ENCODE measurements at places on chromosomes 6 and 20.

DNA sequence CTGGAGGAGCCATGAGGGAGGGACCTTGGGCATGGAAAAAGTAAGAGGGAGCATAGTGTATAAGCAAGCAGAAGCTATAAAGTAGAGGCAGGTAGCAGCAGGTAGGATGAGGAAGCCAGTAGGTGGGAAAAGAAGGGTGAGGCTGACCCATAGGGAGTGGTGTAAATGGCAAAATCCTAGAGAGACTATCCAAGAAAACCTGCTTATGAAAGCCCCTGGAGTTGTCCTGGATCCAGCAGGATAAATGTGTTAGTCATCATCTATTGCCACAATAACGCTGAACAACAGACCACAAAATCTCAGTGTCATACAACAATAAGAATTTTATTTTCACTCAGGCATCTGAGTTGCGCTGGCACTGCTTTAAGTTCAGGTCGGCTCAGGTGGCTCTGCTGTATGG, 30.2 kb downstream of the CHD6 start:
- no peak for DNase-seq

- DNase-seq = no peak
Measured at GRCh38 chr6:35218021-35218420, 4.3 kb downstream of the SCUBE3 start.

DNA sequence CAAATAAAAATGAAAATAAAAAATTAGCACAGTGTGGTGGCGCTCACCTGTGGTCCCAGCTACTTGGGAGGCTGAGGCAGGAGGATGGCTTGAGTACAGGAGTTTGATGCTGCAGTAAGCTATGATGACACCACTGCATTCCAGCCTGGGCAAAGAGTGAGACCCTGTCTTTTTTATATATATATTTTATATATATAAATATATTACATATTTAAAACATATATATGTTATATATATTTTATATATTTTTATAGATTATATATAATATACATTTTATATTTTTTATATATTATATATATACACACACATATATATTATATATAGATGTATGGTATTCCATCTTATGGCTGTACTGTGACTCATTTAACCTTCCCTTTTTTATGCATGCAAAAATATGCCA, 87.6 kb upstream of the PMEPA1 start:
- no peak for DNase-seq

- no peak for DNase-seq
Measured at GRCh38 chr6:100461278-100461916, 3.3 kb downstream of the SIM1 start.

DNA sequence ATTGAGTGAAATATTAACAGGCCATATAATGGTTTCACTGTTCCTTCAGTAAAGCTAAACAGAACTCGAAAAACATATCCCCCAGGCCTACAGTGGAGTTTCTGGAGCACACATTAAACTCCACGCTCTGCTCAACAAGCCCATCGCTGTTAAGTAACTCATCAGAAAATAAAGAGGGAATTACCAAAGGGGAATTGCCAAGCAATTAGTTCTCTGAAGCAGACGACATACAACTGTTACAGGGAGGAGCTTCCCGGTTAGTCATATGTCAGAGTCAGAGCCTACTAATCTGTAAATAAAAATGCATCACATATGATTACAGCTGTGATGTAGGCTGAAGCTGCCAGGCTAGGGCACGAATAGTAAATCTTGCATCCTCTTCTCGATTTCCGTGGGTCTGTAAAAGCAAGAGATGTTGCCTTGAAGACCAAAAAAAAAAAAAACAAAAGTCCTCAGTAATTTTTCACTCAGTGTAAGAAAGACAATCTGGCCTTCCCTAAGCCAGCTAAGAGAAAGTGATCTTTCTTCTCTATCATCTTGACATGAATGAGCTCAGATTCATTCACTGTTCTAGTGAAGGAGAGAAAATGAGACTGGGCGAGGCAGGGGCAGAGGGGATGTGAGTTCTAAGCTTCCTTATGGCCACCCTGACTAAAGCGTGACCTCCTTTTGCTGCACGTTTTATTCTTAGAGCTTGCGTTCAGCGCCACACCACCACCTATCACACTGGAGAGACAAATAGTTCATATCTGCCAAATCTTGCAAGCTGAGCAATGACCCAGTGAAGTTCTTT, 13.8 kb downstream of the ATXN1 start:
- no peak for DNase-seq

DNA sequence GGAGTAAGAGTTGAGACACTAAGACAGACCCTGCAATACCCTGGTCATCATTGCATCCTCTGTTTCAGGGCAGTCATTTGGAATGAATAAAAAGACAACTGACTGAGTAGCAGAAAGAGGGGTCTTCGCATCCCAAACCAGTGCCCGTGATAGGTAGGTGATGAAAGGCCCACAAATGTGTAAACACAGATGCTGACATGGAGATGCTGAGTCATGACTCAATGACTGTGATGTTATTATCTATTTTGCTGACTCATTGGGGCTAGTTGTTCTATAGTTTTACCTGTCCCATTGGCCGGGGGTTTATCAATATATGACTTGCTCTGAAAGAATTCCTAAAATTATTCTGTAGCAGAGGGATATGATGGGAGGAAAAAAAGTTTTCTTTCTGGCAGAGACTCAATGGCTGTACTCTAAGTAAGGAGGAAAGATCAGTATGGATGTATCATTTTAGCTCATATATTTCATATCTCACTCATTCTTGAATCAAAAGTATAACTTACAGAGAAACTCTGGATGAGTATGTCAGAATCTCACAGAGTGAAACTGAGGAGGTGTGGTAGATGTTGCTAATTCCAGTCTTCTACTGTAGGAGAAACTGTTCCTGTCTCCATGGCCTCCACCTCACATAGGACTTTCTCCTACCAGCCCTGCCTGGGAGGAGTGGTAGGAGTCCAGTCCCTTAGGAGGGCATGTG, 119.9 kb upstream of the PREP start:
- DNase-seq = no peak

DNA sequence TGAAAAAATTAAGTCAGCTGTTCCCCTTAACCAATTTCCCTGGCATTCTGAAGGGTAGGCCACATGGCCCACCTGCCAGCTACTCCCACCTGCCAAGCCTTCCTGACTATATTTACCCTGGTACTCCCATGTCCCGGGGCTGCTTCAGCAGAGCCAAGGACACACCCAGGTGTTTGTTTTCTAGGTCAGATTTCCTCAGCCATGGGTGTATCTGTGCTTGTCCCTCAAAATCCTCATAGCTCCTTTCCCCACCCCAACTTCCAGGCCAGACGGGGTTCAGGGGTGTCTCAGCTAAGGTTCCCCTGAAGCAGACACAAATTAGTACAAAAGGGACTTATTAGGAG, 139.4 kb upstream of the CDYL start:
- no peak for DNase-seq

- no peak for DNase-seq
Measured at GRCh38 chr6:137452333-137452894, 41.8 kb downstream of the OLIG3 start.

- DNase-seq = peak; percentile 22
Measured at GRCh38 chr20:47576516-47577033, 74.9 kb downstream of the NCOA3 start.

DNA sequence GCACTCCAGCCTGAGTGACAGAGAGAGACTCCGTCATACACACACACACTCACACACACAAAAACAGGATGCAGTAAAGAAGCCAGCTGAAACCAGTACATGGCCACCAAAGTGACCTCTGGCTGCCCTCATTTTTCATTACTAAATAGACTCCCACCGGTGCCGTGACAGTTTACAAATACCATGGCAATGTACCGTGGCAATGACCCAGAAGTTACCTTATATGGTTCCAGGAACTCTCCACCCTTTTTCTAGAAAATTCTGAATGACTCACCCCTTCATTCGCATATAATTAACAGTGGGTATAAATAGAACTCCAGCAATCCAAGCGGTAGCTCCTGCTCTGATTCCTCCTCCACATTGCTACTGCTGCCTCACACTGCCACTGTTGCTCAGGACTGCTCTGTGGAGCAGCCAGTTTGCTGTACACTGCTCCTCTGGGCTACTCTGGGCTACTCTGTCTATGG, 57.7 kb downstream of the SNX5 start:
- DNase-seq = no peak

GRCh38 chr20:47043086-47043485, 148.4 kb downstream of the EYA2 start:
- no peak for DNase-seq

GRCh38 chr20:20369250-20370093, 1.6 kb downstream of the INSM1 start:
- no peak for DNase-seq

- DNase-seq = no peak
Measured at GRCh38 chr6:37106982-37107491, 62.9 kb upstream of the PIM1 start.

- peak; percentile 36 for DNase-seq
Measured at GRCh38 chr20:1225783-1226654, at the start of gene RAD21L1. Gene RAD21L1 (plus strand): TSS chr20:1226044. CDS start chr20:1228454, 2,410 bp downstream.

DNA sequence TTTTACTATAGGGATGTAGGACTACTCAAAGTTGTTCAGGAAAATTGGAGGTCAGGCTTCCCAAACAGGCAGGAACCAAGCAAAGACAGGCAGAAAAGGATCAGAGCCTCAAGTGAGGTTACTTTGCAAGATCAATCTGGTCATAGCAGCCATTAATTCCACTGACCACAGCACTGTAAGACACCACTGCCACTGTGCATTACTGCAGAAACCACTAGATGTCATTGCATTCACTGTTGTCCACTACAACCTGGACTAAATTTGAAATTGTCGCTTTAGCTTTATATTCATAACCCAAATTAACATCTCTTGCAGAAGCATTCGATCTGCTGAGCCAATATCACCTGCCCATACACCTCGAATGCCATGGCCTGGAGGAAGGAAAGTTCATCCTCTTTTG, 126.9 kb upstream of the UFL1 start:
- no peak for DNase-seq

- DNase-seq = no peak
Measured at GRCh38 chr6:168417191-168417590, 23.8 kb upstream of the SMOC2 start.

GRCh38 chr6:145841668-145842067, 27.1 kb upstream of the FBXO30 start:
- DNase-seq = no peak

DNA sequence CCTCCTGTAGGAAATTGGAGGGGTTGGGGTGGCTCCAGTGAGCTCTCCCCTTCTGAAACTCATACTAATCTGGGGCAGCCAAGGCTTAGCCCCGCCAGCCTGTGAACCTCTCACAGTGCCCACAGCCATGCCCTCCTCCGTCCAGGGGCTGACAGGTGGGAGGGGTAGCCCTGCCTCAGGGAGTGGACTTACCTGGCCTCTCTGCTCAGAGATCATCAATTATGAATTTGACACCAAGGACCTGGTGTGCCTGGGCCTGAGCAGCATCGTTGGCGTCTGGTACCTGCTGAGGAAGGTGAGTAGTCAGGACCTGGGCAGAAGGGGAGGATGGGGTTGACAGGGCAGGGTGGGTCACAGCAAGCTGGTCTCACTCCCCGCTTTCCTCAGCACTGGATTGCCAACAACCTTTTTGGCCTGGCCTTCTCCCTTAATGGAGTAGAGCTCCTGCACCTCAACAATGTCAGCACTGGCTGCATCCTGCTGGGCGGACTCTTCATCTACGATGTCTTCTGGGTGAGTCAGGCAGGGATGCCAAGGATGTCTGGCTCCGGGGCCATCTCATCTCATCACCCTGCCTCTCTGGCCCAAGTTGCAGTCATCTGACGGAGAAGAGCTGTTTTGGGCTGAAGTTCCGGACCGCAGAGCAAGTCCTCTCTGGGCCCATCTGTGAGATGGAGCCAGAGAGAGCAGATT, 34.7 kb downstream of the HM13 start:
- no peak for DNase-seq

DNA sequence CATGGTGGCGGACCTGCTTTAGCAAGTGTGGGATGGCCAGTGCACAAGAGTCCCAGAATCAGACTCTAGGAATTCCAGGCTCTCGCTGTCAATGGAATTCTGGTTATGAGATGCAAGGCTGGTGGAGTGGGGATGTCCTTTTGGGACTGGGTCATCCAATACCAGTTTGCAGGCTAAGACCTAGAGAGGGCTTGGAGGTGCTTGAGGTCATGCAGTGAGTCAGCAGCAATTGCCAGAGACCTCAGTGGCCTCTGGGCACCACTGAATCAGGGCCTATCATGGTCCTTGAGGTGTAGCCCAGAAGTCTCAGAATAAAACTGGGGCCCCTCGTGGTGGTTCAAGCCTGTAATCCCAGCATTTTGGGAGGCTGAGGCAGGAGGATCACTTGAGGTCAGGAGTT, 1.4 kb upstream of the SCRT2 start:
- DNase-seq = no peak

DNA sequence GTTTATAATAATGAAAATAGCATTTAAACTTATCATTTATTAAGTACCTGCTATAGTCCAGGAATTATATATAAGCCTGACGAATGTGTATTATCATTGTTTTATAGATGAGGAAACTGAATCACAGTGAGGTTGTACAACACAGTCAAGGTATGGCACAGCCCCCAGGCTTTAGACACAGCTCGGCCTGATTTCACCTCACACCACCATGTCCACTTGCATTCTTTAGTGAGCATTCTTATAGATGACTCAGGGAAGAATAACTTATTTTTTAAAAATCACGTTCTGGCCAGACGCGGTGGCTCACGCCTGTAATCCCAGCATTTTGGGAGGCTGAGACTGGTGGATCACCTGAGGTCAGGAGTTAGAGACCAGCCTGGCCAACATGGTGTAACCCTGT, 289.0 kb downstream of the SYNE1 start:
- DNase-seq = no peak

- DNase-seq = no peak
Measured at GRCh38 chr6:158762787-158763433, 56.3 kb downstream of the EZR start.

GRCh38 chr6:71967436-71967835, 81.1 kb downstream of the RIMS1 start:
- DNase-seq = no peak

- no peak for DNase-seq
Measured at GRCh38 chr6:156808287-156808686, 31.1 kb downstream of the ARID1B start.
